NCI-H446 treated with DMSO at 0.1 percent for 48 hours (cell line): ENCODE measurements at places on chromosomes 5 and 9.

DNA sequence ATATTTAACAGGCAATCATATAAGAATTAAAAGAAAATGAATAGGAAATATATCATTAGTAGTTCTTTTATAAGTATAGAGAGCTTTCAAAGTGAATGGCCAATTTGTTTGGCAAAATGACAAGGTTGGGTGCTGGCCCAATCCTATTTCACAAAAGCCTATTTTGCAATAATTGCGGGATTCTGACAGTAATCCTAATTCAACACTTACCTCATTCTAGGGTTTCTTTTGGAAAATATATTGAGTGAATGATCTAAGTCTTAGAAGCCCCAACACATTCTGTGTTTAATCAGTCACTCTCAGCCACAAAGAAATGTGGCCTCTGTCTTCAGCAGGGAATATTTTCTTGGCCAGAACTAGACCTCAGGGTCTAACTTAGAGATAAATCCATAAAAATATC lies 835.9 kb upstream of the ZNF608 start:
- peak; percentile 30 for DNase-seq

DNA sequence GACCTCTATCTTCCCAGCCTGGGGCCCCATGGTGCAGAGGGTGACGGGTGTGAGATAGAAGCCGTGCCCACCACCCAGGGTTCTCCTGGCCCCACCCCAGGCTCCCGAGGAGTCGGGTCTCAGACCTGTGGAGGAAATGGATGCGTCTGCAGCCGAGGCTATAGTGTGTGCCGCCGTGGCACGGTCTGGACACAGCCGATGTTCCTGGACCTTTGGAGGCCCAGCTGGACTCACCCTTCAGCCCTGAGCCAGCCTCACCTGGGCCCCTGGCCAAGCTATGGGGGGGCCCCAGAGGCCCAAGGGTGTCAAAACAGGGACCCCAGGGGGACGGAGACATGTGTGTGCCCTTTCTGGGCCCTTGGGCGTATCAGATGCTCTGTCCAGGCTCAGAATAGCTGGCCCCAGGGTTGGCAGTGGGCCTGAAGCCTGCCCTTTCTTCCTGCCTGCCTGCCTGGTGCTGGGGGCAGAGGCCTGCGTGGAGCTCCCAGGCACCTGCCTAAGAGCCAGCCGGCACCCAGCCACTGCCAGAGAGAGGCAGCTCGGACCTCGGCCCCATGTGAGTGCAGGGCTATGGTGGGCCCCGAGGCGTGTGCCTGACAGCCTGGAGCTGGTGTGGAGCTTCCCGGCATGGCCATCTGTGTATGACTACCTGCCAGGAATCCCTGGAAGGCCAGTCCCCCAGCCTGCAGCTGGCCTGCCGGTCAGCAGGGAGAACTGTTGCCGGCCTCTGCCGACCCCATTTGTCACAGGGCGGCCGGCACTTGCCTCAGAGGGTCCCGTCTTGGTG lies 41.8 kb downstream of the KCNT1 start:
- no peak for DNase-seq

GRCh38 chr5:85841653-85842052 lies 776.1 kb upstream of the COX7C start:
- DNase-seq: no peak

GRCh38 chr5:168432903-168433302 lies 53.4 kb upstream of the RARS1 start:
- no peak for DNase-seq

DNA sequence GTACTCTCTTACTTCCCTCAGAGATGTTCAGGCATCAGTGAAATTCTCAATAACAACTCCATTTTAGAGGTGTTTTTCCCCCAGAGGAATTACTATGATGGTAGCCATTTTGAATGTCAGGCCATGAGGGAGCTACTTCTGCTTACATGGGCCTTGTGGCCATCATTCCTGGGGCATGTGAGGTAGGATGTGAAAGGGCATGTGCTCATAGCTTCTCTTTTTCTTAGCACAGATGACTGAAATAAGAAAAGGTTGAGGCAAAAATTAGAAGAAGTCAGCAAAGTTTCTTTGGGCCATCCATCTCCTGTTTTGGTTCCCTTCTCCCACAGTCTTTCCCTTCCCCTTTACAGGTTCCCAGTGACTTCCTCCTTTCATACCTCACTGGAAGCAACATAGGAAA lies 68.8 kb downstream of the FEM1C start:
- no peak for DNase-seq

GRCh38 chr5:59587489-59588337 lies 305.8 kb downstream of the PDE4D start:
- DNase-seq: peak; percentile 69
